Stimulated activated CD8-positive, alpha-beta memory T cell treated with anti-CD3 and anti-CD28 coated beads, Interleukin-2, amount 100 ng/mL, for 48 hours (primary cell): ENCODE measurements at places on chromosomes 2 and 18.
A peak's percentile ranks its signal among the peaks of the same experiment; 100 is the strongest.

DNA sequence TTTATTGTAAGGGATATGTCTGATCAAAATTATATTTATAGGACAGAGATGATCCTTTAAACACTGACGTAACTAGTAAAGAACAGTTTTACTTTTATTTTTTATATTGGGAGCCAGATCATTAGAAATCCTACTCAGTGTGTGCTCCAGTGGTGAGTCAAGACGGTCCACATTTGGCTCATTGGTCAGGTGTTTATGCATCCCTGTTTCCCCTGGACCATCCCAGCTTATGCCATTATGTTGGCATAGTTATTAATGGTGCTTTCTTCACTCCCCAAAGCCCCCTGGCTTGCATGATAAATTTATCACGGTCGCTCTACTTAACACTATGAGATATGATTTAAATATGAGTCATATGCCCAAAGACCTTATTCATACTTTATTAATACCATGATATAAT is 293.4 kb downstream of the XIRP2 start:
- no peak for DNase-seq

DNA sequence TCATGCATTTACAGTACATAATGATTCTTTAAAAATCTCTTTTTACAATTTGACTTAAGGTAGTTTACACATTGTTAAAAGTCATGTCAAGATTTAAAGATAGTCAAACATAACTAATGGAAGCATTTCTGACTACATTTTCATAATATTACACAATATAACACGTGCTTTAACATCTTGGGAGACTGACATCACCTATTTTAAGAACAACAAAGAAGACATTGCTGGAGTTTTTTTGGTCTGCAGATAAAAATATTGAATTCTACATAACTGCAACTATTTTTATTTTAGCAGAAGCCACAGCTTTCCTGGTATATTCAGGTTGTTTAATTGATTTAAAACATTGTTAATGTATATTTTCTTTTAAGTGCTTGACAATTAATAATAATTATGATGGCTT is 65.7 kb downstream of the UBR3 start:
- no peak for DNase-seq

GRCh38 chr2:141271346-141271745 is 859.5 kb downstream of the LRP1B start:
- DNase-seq: no peak

- no peak for DNase-seq
These were observed 9.5 kb downstream of the AQP12A start for GRCh38 chr2:240701091-240701735.

GRCh38 chr2:54471221-54471711 is 15.1 kb downstream of the SPTBN1 start:
- no peak for DNase-seq

- DNase-seq: no peak
These were observed 68.5 kb downstream of the TMEM237 start for GRCh38 chr2:201574766-201575165.

GRCh38 chr2:181657379-181657778 is 474 bp upstream of the CERKL start:
- no peak for DNase-seq

GRCh38 chr2:177478907-177479306 is 86.3 kb downstream of the AGPS start:
- DNase-seq: no peak

DNA sequence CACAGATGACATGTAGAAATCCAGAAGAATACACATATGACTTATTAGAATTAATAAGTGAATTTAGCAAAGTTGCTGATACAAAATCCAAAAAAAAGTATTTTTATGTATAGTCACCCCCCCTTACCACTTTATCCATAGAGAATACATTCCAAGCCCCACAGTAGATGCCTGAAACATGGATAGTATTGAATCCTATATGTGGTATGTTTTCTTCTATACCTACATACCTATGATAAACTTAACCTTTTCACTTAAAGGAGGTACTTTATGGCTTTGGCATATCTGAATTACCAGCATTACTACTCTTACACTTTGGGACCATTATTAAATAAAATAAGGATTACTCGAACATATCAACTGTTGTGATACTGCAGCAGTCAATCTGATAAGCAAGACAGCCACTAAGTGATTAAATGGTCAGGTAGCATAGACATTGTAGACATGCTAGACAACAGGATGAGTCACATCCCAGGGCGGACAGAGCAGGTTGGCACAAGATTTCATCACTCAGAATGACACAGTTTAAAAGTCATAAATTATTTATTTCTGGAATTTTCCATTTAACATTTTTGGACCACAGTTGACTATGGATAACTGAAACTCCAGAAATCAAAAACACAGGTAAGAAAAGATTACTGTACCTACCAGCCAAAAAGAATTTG is 208.2 kb upstream of the CHAC2 start:
- no peak for DNase-seq

GRCh38 chr2:223050188-223050587 is 1.8 kb upstream of the KCNE4 start:
- DNase-seq: no peak

- DNase-seq: no peak
These were observed 635.5 kb upstream of the NETO1 start for GRCh38 chr18:73503326-73503725.

DNA sequence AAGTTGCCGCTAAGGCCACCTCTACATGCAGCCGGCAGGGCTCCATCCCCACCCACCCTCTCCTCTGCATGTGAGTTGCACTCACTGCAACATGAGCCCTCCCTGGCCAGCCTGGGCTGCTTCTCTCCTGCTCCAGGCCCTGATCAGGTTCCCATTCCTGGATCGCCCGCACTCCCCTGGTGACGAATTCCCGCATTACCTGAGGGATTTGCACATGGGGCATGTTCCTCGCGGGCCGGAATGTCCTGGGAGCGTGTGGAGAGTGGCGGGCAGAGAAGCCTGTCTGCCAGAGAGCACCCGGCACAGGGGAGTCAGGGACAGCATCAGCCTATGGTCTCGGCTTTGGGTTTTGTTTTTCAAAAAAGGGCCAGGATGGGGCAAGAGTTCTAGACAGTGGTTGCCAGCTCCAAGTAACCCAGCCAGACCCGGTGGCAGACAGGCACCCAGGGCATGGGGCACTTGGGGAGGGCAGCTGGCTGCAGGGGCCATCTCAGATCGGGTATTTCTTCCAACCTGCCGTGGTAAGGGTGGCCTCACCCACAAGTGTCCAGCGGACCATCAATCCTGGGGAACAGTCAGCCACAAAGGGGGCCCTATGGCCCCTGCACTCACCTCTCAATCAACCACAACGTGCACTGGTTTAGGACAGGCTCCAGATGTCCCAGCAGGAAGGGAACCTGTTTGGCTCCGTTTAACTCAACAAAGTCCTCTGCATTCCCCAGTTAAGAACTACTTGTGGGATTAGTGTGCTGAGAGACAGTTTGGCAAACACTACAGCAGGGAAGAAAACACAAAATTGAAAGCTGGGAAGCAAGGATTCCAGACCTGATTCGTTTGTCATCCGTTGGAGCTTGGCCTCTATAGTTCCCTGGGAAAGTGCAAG is 187.7 kb downstream of the SMAD7 start:
- DNase-seq: no peak

GRCh38 chr2:99881901-99882591 is 260.3 kb downstream of the AFF3 start:
- no peak for DNase-seq

DNA sequence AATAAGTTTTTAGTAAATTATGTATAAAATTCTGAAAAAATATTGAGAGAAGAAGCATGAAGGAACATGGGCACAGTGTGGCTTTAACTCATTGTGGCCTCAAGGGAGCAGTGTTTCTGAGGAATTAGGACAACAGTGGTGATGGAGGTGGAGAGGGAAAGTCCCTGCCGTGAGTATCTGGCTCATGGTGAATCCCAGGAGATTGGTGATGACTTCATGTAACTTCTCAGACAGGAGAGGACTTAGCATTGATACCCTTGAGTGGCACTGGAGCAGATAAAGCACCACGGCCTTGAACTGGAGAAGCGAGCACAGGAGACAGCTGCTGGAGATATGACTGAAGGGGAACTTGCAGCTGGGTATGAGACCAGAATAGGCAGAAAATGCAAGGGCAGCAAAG is 35.0 kb upstream of the LRP1B start:
- DNase-seq: no peak

- no peak for DNase-seq
These were observed 556.9 kb upstream of the SETBP1 start for GRCh38 chr18:44123743-44124142.

GRCh38 chr2:19021100-19021476 is 337.3 kb downstream of the OSR1 start:
- no peak for DNase-seq

DNA sequence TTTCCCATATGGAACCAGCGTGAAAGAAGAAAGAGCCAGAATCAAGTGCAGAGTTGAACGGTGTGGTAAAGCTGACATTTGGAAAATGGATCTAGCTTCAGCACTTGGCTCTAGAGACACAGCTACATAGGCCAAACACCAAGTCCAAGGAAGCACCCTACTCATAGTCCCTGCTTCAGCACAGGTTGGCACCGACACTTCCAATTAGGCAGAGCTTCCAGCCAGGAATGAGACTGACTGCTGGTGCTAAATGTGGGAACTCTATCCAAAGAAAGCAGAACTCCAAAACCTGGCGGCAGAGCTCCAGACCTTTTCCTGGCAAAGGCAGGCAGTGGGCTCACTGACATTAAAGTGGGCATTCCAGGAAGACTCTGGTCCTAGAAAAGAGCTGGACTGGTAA is 125.4 kb upstream of the CTNNA2 start:
- DNase-seq: no peak

GRCh38 chr2:210598219-210598618 is 41.8 kb downstream of the CPS1 start:
- no peak for DNase-seq

GRCh38 chr2:113078350-113078839 is 10.6 kb downstream of the IL1F10 start:
- no peak for DNase-seq

DNA sequence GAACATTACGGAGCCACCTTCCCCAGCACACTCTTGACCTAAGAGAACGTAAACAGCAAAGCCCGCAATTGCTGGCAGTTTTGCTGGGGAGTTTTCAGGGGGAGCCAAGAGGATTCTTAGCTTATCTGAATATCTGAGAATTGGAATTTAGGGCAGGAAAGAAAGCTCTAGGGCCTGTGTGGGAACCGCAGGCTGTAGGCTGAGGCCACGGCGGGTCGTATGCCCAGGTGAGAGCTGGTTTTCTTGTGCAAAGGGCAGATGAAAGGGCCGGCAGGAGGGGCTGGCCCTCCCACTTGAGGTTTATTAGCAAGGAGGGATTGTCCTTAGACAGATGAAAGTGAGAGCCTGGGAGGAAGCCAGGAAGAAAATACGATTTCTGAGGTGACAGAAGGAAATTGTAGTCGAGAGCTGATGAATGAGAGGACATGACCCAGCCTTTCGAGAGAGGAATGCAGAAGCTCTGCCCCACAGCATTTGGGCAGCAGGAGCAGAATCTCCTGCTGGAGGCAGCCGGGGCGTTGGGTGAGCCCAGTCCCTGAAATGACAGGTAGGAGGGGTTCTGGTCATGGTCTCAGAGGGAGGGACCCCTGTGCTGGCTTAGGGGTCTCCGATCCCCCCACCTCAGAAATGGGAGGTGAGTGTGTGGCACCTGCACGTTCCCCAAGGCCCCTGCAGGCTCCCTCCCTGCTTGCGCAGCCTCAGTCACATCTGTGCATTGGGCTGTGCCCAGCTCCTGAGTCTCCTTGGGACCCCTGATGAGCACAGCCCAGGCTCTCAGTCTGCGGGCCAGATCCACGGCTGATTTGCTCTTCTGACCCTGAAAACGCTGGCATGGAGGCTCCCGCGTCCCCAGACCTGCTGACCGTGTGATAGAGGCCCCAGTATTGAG is 61.1 kb downstream of the CABLES1 start:
- no peak for DNase-seq

DNA sequence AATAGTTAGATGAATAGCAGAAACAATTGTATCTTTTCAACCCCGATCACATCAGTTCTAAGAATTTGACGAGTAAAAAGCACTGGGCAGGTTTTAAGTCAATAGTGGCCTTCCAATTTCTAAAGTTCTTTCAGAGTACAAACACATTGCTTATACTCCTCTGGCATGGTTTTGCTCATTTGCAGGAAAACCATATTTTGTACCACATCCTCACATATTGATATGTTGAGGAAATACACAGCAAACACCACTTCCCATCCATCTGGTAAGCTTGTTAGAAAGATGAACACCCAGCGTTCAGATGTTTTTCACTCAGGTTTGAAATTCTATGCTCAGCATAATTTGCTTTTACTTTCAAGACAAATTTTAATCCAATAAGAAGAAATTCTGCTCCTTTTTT is 344.6 kb upstream of the ACVR2A start:
- no peak for DNase-seq

DNA sequence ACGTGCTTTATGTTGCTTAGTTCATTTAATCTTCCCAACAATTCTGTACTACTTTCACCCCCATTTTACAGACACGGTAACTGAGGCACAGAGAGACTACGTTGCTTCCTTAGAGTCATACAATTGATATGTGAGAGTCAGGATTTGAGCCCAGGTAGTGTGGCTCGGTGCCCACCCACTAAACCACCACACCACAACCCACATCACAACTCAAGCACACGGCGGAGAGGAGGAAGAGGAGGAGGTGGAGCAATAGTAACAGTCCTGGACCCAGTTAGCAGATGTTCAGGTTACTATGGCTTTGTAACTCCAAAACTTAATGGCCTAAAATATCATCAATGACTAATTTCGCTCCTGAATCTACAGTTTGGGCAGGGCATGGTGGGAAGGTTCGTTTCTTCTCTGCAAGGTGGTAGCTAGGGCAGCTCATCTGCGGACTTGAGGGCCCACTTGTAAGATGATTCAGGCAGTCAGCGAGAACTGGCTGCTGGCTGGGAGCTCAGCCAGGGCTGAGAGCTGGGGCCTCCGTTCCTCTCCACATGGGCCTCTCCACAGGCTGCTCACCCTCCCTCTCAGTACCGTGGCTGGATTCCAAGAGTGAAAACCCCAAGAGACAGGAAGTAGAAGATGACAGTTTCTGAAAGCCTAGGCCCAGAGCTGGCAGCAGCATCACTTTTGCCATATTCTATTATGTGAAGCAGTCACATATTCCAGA is 167.1 kb downstream of the ZFP36L2 start:
- DNase-seq: peak; percentile 48
